Bladder microvascular endothelial cell (primary cell): ENCODE measurements at places on chromosomes 12 and 14. TPM values are rescaled to one million over a fixed set of nuclear protein-coding genes. Genes with fewer than 3 reads are reported as not detected.

The BATF gene
- 0.16 and 0.50 TPM in 2 replicates for total RNA-seq

The PTPRO gene
- total RNA-seq, result under 0.01 and 0.06 TPM in 2 replicates

The LHX5 gene
- total RNA-seq, result not detected in 2 replicates

The PLEKHH1 gene
- total RNA-seq, result 0.16 and 0.31 TPM in 2 replicates

The CLEC9A gene
- not detected in 2 replicates for total RNA-seq

The NXPH4 gene
- total RNA-seq, result under 0.01 TPM in 1 of 2 replicates, not detected in the other

The TCL1A gene
- not detected in 2 replicates for total RNA-seq

The CDKL1 gene
- 9.7 and 15.1 TPM in 2 replicates for total RNA-seq

The CEP170B gene
- total RNA-seq, result 7.3 and 11.8 TPM in 2 replicates

The SOAT2 gene
- total RNA-seq, result not detected in 2 replicates

The TSPAN9 gene
- 37.9 and 121 TPM in 2 replicates for total RNA-seq

The CCDC175 gene
- not detected in 2 replicates for total RNA-seq

The KLHL33 gene
- total RNA-seq, result under 0.01 TPM in 2 replicates

The NEUROD4 gene
- total RNA-seq, result not detected in 2 replicates

The KRT2 gene
- total RNA-seq, result not detected in 2 replicates

The KRT6A gene
- total RNA-seq, result 0.76 and 0.97 TPM in 2 replicates

The FOXN4 gene
- total RNA-seq, result not detected in 2 replicates

The CLEC7A gene
- total RNA-seq, result 0.16 and 0.25 TPM in 2 replicates

The STRN3 gene
- total RNA-seq, result 37.4 and 58.2 TPM in 2 replicates

The RBM19 gene
- 12.5 and 29.0 TPM in 2 replicates for total RNA-seq

The LUM gene
- total RNA-seq, result 0.49 and 0.57 TPM in 2 replicates

The C14orf39 gene
- not detected in 2 replicates for total RNA-seq

The SLC25A21 gene
- total RNA-seq, result 0.16 and 1.3 TPM in 2 replicates

The C1QL4 gene
- under 0.01 TPM in 1 of 2 replicates, not detected in the other for total RNA-seq

The CCDC197 gene
- total RNA-seq, result not detected in 2 replicates

The RASSF8 gene
- 40.6 and 91.8 TPM in 2 replicates for total RNA-seq

The ZNF385A gene
- total RNA-seq, result 0.81 and 1.4 TPM in 2 replicates

The ZNF26 gene
- total RNA-seq, result 8.4 and 9.9 TPM in 2 replicates

The SARNP gene
- total RNA-seq, result 87.5 and 139 TPM in 2 replicates

The KCNJ8 gene
- total RNA-seq, result 0.16 TPM in 1 of 2 replicates, not detected in the other

The GPR162 gene
- total RNA-seq, result 0.50 and 1.5 TPM in 2 replicates

The CD4 gene
- not detected in 2 replicates for total RNA-seq

The PAX9 gene
- 0.06 TPM in 1 of 2 replicates, not detected in the other for total RNA-seq
